Esophagus mucosa (tissue), 1 donor: ENCODE measurements at places on chromosomes 11 and 22.
A peak's percentile ranks its signal among the peaks of the same experiment; 100 is the strongest.

- no peak for ATAC-seq
These were observed 23.0 kb downstream of the LIMK2 start for GRCh38 chr22:31235081-31235480.

- no peak for ATAC-seq
These were observed 5.4 kb upstream of the TXN2 start for GRCh38 chr22:36486619-36487384.

- no peak for ATAC-seq
These were observed 7.5 kb downstream of the POU2AF3 start for GRCh38 chr11:111305876-111306275.

GRCh38 chr22:30872285-30873041, 96.1 kb downstream of the MORC2 start:
- ATAC-seq: no peak

GRCh38 chr22:46775850-46776826, 13.7 kb downstream of the TBC1D22A start:
- peak; percentile 27 for ATAC-seq

GRCh38 chr11:18650859-18651557, 16.9 kb upstream of the SPTY2D1 start:
- ATAC-seq: peak; percentile 60

- peak; percentile 22 for ATAC-seq
These were observed 52.9 kb downstream of the COPB1 start for GRCh38 chr11:14446701-14447169.

DNA sequence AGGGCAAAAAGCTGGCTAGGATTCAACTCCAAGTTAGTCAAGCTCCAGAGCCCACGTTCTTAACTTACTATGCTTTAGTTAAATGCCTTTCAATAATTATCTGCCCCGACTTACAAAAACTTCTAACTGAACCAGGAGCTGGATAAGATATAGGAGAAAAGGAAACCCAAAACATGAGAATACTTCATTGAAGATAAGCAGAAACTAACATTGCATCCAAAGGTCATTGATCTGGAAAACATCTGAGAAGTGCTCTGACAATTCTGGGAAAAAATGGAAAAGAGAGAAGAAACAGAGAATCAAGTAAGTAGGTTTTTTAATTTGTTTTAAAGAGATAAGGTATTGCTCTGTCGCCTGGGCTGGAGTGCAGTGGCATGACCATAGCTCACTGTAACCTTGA, 27.2 kb downstream of the ACAT1 start:
- ATAC-seq: no peak

- ATAC-seq: no peak
These were observed 1.6 kb downstream of the DUSP8 start for GRCh38 chr11:1570531-1570895.

DNA sequence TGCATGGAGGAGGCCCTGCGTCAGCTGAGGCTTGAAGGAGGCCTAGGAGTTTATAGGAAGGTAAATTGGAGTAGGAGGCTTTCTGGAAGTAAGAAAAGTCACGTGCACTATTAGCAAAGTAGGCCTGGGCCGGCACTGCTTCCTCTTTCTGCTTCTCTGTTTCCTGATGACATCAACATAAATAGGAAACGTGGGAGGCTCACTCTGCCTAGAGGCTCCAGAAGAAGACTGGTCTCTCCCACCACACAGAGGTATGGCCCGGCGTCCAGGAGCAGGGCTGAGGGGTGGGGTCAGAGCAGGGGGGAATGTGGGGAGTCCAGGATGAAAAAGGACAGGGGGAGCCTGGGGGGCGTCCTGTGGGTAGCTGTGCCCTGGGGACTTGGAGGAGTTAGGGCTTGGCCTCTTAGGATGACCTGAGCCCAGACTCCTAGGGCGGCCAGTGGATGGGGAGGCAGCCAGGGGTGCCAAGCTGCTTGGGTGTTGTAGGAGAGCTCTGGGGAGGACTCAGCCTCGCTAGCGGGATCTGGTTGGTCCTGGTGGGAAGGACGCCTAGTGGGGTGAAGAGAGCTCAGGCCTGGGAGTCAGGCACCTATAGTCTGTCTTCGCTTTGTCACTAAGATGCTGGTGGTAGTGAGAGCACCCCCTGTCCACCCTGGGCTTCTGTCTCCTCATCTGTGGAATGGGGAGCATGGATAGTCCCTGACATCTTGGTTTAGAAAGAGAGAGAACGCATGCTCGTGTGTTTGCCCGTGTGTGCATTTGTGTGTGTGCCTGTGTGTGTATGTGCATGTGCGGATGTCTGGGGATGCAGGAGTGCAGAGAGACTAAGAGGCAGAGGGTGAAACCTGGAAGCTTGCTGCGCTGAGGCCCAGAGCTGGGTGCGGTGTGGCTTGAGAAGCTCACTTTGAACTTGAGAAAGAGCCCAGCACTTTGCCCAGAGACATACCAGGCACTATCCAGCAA, at the start of gene CSF2RB:
Gene CSF2RB, plus strand, starts transcription at position 202 of the 963 bp plus-strand sequence. CDS start 8,580 bp downstream, outside the sequence.
- peak; percentile 53 for ATAC-seq

DNA sequence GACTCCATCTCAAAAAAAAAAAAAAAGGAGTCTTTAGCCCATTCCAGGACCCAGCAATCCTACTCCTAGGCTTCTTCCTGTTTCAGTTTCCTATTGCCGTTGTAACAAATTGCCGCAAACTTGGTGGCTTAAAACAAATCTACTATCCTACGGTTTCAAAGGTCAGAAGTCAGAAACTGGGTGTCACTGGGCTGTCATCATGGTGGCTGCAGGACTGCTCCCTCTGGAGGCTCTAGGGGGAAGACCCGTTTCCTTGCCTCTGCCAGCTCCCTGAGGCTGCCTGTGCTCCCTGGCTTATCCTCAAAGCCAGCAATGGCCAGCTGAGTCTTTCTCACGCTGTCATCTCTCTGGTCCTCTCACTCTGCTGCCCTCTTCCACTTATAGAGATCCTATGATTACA, 8.7 kb upstream of the DAGLA start:
- ATAC-seq: peak; percentile 55

- no peak for ATAC-seq
These were observed 36.9 kb upstream of the RAB1B start for GRCh38 chr11:66231561-66231960.

DNA sequence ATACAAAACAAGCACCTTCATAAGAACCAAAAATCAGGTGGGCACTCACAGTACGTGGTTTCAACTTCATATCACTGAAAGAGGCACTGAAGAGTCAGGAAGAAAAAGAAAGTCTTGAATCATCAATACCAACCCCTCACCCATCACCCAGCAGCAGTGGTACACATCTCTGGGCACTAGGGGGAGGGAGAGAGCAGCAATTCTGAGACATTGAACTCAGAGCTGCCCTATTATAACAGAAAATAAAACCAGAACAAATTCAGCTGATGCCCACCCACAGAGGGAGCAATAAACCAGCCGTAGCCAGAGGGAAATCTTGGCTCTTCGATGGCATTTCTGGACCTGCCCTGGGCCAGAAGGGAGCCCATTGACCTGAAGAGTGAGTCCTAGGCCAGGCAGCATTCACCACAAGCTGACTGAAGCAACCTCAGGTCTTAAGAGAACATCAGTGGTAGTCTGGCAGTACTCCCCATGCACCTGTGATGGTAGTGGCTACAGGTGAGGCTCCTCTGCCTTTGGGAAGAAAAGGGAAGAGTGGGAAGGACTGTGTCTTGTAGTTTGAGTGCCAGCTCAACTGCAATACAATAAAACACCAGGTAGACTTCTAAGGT, 42.2 kb upstream of the FAM181B start:
- ATAC-seq: peak; percentile 55

- ATAC-seq: peak; percentile 75
These were observed 11.3 kb upstream of the GDPD5 start for GRCh38 chr11:75536786-75537641.

GRCh38 chr11:121327553-121327952, 35.0 kb downstream of the SC5D start:
- ATAC-seq: no peak

DNA sequence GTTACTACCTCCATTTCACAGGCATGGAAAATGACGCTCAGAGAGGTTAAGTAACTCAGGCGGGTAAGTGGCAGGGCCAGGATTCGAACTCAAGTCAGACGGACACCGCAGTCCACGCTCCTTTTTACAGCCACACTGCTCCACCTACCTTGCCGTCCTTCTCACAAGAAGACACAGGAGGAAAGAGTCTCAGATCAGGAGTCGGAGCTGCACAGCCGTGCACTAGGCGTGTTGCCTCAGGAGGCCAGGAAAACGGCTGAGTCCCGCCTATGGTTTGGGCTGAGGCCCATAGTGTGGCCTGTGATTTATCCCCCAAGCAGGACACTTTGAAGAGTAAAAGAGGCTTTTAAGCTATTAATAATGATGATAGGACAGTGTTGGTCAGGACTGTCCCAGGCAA, 44.7 kb upstream of the CD5 start:
- no peak for ATAC-seq

DNA sequence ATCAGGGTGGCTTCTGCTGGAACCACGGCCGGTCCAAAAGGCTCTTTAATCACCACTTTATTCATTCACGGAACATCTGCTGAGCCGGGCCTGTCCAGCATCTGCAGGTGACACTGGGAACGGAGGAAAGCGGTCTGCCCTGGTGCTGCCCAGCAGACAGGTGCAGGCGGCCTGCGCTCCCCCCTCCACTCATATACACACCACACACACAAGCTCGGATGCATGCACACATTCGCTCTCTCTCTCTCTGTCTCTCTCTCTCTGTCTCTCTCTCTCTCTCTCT, 736.9 kb downstream of the BRD1 start:
- no peak for ATAC-seq

- no peak for ATAC-seq
These were observed 16.6 kb downstream of the PIH1D2 start for GRCh38 chr11:112057170-112057569.

DNA sequence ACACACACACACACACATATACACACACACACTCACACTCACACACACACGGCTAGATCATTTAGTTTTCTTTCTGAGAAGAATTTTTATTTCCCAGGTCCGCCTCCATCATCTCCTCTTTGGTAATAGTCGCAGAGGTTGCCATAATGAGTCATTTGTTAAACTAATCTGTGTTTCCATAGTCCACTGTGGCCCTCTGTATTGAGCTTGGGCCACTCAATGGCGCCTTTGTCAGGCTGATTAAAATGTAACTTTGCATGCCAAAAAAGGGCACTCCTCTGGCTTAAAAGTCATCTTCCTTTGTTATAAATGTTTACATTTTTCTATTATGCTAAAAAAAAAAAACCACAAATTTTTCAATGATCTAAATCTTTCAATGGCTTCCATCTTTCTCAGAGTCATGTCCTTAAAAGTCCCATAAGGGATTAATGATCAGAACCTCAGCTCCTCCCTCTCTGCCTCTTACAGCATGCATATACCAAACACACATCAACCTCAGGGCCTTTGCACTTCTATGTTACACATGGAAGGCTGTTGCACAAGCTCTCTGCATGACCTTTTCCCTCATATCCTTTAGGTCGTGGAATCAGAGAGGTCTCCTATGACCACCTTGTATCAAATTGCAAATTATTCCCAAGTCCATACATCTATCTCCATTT, 35.3 kb downstream of the EHF start:
- no peak for ATAC-seq

DNA sequence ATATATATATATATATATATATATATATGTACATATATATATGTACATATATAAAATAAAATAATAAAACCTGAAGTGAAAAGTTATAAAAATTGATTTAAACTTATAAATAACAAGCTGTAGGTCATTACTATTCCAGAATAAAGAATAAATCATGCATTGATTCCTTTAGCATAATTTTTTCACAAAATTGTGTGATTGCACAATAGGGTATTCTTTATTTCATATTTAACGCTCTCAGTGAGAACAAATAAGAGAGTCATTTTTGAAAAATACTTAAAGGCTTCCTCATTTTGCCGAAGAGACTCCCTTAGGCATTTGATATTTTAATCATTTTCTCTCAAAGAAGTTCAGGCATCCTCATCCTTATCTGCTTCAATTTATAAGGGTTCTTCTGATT, 41.3 kb upstream of the API5 start:
- no peak for ATAC-seq

- ATAC-seq: no peak
These were observed 1179.8 kb downstream of the BRD1 start for GRCh38 chr22:48647606-48648515.

DNA sequence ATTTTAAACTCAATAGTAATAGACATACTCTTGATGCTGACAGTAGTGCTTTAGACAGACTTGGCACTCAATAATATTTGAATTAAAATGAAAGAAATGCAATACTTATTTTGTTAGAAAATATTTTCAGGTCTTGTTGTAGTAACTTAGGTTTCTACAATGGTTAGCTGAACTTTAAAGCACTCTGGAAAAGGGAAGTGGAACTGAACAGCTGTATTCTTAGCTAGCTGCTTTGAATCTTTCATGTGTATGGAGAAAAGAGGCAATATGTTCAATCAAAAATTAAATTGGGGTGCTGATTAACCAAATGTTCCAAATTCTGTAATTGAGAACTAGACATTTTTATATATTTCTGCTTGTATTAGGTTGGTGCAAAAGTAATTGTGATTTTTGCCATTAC, 517.9 kb upstream of the RAG2 start:
- ATAC-seq: no peak

DNA sequence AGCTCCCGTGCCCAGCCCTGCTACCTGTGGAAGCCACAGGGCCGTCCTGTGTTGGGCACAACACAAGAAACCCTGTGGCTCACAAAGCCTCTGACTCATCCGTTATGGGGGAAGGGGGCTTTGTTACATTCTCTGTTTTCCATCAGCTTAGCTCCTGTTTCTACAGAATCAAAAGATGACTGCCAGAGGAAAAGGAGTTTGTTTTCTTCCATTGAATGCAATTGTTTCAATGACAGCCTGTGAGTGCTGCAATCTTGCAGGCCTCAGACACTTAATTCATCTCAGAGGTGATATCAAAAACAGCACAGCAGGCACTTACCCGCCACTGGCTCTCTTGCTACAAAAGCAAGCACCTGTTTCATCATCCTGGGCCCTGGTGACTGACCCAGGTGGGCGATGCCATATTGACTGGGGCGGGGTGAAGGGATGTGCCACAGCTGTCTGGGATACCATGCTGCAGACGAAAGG, 194.3 kb downstream of the OPCML start:
- no peak for ATAC-seq

DNA sequence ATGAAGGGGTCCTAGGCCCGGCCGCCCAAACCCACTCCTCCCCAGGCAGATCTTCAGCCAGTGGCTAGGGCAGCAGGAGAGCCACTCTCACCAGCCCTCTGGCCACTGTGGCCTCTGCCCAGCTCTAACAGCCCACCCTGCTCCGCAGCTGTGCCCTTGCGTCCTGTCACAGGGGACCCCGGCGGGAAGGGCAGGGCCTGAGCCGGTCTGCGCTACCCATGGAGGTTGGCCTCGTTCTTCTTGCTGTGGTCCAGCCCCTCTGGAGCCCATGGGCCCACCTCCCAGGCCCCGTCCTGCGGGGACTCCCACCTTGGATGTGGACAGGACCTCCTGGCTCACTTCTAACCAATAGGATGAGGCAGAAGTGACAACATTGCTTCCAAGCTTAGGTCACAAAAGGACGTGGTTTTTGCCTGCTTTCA, 38.3 kb upstream of the TH start:
- no peak for ATAC-seq

- no peak for ATAC-seq
These were observed 19.2 kb upstream of the PPARA start for GRCh38 chr22:46131151-46131587.

DNA sequence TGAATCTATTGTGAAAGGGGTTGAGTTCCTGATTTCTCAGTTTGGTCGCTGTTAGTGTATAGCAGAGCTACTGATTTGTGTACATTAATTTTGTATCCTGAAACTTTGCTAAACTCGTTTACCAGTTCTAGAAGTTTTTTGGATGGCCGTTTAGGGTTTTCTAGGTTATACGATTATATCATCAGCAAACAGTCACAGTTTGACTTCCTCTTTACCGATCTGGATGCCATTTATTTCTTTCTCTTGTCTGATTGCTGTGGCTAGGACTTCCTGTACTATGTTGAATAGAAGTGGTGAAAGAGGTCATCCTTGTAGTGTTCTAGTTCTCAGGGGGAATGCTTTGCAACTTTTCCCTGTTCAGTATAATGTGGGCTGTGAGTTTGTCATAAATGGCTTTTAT, 24.6 kb upstream of the OOSP4B start:
- ATAC-seq: no peak
